Endothelial cell (in vitro differentiated cells): ENCODE measurements at places on chromosomes 7 and 10. TPM values are rescaled to one million over a fixed set of nuclear protein-coding genes. Genes with fewer than 3 reads are reported as not detected.

Gene INSYN2A
- total RNA-seq: 1.7 TPM

Gene ACBD7
- 0.33 TPM for total RNA-seq

Gene UCN3
- total RNA-seq: not detected

Gene ZNF365
- not detected for total RNA-seq

Gene TOMM7
- total RNA-seq: 191 TPM

Gene TAS2R5
- 1.9 TPM for total RNA-seq

Gene CYP26C1
- total RNA-seq: 0.31 TPM

Gene HDAC9
- total RNA-seq: 1.2 TPM

Gene VAX1
- 26.3 TPM for total RNA-seq

Gene LFNG
- 83.5 TPM for total RNA-seq

Gene TMEM72
- total RNA-seq: not detected

Gene GIMAP1
- total RNA-seq: 3.6 TPM

Gene THSD7A
- 28.7 TPM for total RNA-seq

Gene FEZF1
- 0.28 TPM for total RNA-seq

Gene NPM3
- total RNA-seq: 54.7 TPM

Gene LIPK
- not detected for total RNA-seq

Gene TUBB8
- total RNA-seq: 0.69 TPM

Gene NPFFR1
- total RNA-seq: not detected

Gene CALHM1
- not detected for total RNA-seq

Gene YAE1
- 13.4 TPM for total RNA-seq

Gene CDNF
- total RNA-seq: 1.9 TPM

Gene SLC26A3
- not detected for total RNA-seq

Gene AKR1C8
- total RNA-seq: not detected

Gene TYW1B
- total RNA-seq: 1.9 TPM

Gene RPEL1
- total RNA-seq: not detected
